ENCODE measurements at places on chromosomes 1 and 21. TPM values are rescaled to one million over a fixed set of nuclear protein-coding genes. Genes with fewer than 3 reads are reported as not detected.
A peak's percentile ranks its signal among the peaks of the same experiment; 100 is the strongest.

Gene S100A14
- 0.14 TPM for total RNA-seq

Gene SPRR4
- not detected for total RNA-seq

DNA sequence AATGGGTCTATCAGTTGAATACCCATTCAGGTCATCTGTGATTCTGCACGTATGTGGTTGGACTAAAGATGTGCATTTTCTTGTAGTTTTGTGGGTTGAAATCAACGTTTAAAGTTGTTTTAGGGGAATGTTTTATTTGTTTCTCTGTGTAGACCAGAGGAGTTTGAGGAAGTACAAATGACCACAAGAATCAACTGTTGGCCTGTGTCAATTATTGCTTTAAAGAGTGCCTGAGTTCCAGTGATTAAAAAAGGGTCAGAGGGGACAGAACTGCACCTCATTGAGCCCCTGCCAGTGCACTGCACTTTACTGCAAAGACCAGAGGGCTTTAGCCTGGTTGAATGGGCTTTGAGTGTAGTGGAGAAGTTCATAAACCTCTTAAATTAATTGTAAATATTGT, 190.3 kb downstream of the VPS13D start:
- DNase-seq = no peak

- DNase-seq = peak; percentile 23
Measured at GRCh38 chr1:201648066-201648906, 109.4 kb downstream of the NAV1 start.

- no peak for DNase-seq
Measured at GRCh38 chr1:214838351-214838750, 235.4 kb downstream of the CENPF start.

DNA sequence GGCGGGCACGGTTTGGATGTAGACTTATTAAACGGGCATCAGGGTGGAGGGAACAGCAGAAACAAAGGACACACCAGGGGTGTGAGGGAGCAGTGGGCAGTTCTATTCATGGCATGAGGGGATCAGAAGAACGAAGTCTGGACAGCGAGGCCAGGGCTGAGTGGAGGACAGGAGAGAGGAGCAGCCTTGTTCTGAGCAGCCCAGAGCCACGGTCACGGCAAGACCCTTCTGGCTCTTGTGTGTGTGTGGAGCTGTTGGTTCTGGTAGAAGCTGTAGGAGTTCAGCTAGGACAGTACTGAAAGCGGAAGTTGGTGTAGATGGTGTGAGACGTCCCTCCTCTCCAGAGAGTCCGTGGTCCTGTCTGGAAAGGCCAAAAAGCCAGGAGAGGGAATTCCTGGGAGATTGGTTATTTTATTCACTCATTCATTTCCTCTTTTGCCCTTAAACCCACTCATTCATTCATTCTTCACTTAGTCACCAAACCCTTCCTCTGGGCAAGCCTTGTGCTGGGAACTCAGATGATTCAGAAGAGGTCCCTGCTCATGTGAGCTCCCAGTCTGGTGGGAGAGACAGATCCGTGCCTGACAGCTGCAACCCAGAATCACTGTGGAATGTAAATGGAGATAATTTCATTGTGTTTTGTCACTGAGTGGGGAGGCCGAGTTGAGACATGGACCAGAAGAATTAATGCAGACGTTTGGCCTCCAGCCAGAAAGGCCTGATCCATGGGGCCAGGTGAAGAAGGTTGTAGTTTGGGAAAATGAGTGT, 4.1 kb upstream of the ACOT11 start:
- DNase-seq = no peak

Gene ST6GALNAC5
- total RNA-seq = not detected

GRCh38 chr1:116585886-116586285, 15.1 kb upstream of the CD58 start:
- no peak for DNase-seq

Gene LCE4A
- total RNA-seq = not detected

- no peak for DNase-seq
Measured at GRCh38 chr1:147575376-147575775, 34.1 kb downstream of the BCL9 start.

Gene SPRR2B
- total RNA-seq = not detected

DNA sequence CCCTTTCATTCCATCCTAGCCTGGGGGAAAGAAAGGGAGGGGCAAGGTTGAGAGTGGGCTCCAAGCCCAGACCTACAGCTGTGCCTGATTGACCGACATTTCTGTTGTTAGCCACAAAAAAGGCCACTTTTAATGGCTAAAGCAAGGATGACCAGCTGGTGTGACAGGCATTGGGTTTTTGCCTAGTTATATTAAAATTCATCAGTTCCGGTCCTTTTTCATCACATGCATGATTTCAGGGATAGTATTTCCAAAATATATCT, 192.3 kb downstream of the ZNF326 start:
- no peak for DNase-seq

GRCh38 chr1:23422241-23422877, 2.2 kb downstream of the TCEA3 start:
- peak; percentile 68 for DNase-seq

Gene LCE3D
- not detected for total RNA-seq

DNA sequence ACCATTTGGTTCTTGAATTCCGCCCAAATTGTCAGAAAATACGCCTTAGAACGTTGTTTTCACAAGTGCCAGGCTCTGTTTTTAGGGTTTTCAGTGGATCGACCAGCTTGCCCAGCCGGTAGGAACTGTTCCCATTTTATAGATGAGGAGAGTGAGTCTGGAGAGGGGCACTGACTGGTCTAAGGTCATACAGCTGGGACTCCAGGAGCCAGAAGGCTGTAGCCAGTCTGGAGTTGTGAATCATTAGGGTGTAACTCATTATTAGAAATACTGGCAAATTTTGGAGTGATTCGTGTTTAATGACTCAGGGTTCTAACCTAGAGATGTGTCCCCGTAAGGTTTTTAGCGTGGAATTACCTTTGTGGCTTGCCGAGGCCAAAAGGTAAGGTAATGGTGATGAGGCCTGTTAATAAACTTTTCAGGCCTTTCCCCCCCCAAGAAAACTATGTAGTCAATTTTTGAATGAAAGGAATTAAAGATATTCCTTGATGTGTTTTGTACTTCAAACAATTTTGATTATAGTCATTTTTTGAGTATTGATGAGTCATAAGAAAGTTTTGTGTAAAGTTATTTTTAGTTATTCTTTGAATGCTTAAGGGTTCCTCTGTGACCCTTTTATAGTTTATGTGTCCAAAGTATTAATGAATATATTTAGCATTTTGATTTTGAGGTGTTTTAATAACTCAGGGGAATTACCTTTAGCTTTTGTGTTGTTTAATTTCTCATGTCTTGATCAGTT, 2.1 kb downstream of the DYRK1A start:
- no peak for DNase-seq

- DNase-seq = no peak
Measured at GRCh38 chr1:2384941-2385481, 6.3 kb downstream of the MORN1 start.

DNA sequence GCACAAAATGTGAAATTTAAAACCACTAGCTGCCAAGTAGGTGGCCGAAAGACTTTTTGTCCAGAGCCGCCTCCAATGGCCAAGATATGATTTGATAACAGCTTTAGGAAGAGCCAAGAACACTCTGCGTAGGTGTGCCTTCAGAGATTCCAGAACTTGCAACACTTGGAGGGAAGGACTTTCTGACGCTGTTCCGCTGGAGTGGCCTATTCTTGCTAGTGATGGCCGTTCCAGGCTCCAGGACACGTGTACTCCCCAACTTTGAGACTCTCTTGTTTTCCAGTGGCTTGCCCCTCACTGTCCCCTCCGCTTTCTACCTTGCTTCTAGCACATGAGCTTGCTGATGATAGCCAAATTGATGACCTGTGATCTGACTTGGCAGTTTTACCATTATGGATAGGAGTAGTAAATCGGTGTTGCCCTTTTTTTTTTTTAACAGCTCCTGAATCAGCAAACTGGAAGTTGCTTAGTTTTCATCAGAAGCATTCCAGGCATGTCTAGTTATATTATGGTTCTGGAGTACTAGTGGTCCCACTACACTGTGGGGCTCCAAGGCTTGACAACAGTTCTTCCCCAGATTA, 1.0 kb downstream of the PRDX6 start:
- DNase-seq = peak; percentile 12

DNA sequence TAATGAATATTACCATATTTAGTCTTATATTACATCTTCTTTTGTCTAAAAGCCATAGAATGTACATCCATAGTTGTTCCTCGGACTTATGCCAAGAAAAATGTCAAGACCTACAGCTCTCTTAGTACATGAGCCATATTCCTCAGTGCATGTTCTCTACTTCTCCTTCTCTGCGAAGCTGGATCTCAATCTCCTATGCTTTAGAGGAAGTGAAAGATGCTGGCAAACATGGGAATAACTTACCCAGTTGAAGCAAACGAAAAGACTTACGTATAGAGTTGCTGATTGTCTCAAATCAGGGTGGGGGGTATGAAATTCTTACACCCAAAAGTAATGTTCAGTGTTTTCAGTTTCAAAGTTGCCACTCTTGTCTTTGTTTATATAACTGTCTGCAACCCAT, 32.7 kb downstream of the OR13G1 start:
- no peak for DNase-seq

DNA sequence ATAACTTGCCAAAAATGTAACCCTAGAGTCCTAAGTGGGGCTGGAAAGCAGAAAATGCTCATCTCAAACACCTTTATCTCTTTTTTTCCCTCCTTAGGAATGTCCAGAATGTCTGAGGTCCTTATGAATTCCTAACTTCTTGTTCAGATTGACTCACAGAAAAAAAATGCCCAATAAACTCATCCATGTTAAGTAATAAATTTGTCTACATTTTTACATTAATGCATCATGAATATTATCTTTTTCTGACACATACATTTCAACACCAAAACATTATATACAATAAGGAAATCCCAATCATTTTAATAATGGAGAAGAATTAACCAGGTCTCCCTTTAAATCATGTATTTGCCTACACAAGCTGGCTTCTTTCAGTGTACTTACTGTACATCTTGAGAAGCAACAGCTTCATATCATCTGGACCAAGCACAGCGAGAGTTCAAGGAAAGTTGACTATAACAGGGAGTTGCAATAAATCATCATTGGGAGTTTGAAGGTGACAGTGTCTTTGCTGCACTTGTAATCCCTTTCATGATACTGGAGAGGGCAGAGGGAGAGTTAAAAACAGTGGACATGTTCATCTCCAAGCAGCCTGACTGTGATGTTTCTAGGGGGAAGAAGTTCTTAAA, 565.2 kb downstream of the LTN1 start:
- DNase-seq = no peak

- no peak for DNase-seq
Measured at GRCh38 chr1:28613175-28613574, 21.1 kb downstream of the RAB42 start.

DNA sequence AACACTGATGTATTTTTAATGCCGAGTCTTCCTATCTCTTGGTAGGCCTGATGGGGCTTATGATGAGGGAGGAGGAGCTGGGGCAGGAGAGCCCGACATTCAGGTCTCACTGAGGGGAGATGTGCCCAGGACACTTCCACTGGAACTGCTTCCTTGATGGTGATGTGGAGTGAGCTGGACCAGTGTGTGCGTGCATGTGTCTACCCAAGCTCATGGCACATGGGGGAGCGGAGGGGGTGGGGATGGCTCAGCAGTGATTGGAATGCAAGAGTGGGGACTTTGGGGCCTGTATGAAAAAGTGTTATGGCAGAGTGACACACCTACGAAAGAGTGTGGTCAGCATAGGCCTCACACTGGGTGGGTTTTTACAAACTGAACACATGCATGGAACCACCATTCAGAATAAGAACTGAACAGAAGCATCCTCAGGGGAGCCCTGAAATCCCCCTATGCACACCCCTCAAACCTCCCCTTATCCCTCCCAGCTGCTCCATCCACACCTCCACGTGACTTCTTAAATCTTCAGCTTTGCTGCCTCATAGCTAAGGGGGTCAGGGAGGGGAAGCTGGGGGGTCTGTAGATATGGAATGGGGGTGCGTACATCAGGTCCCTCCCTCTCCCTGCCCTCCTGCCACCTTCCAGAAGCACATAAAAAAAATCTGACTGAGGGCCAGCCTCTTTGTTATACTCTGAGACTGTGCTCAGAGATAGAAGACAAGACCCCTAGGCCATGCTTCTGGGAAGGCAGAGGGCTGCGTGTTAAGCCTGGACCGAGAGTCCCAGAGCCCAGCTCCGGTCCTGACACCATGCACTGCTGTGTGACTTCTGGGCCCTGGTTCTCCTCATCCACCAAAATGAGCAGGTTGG, 11.6 kb downstream of the IL6R start:
- no peak for DNase-seq

DNA sequence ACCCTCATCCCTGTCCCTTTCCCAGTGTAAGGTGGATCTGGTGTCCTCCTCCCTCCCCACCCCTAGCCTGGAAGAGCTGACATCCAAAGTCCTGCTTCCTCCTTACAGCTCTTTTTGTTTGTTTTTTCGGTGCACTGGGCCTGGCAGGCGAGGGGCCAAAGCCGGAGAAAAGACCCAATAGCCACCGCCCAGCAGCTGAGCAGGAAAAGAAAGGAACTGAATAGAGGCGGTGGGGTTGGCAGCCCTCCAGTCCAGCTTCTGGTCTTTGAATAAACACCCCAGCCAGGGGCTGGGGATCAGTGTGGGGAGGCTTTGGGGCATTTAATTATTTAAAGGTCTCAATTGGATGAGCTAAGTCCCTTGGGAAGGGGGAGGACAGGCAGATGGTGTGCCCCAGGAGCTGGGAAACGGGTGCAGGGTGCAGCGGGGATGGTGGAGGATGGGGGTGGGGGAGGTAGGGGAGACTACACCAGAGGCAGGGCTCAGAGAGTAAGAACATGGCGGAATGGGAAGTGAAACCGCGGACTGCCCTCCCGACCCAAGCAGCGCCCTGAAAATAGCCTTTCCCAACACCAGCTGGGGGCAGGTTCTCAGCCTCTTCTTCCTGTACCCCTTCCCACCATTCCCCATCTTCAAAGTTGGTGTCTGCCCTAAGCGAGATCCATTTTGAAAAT, 20.2 kb downstream of the BTG2 start:
- no peak for DNase-seq

Gene CD247
- 149 TPM for total RNA-seq

DNA sequence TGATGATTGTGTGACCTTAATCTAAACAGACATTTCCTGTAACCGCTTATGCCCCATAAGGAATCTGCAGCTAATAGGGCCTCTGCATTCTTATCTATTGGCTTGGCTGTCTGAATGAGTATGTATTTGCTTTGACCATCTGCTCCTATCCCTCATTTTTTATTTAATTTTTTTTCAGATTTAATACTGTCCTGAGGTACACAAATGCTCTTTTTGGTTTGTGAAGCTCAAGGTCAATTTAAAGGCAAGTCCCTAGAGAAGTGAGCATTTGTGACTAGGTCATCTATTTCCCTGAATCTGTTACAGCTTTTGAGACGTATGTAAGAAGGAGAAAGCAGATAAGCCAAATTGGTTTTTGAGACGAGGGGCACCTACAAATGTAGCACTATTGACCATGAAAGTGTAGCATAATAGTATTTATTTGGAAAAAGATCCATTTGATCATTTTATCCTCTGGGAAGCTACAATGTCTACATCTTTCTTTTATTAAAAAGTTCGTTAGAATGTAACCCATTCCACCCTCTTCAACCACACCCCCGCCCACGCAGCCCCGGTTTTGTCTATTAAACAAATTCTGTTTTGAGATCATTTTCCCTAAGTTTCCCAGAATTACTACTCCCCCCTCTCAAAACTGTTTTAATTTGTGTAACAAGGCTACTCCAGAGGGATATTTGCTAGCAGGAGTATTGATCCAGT, 69.2 kb upstream of the HSPA13 start:
- peak; percentile 36 for DNase-seq

- DNase-seq = no peak
Measured at GRCh38 chr1:66315671-66316070, 218.3 kb upstream of the SGIP1 start.

Gene KRTAP10-2
- not detected for total RNA-seq

- peak; percentile 25 for DNase-seq
Measured at GRCh38 chr1:224700918-224701531, 84.9 kb downstream of the CNIH3 start.

- no peak for DNase-seq
Measured at GRCh38 chr1:167116174-167116573, 22.3 kb downstream of the STYXL2 start.
